ENCODE measurements at places on chromosomes 6 and 20. TPM values are rescaled to one million over a fixed set of nuclear protein-coding genes. Genes with fewer than 3 reads are reported as not detected.
A peak's percentile ranks its signal among the peaks of the same experiment; 100 is the strongest.

Gene SPDEF
- total RNA-seq = not detected

Gene BPIFB1
- total RNA-seq = not detected

Gene C4B
- 333 TPM for total RNA-seq

Gene FHL5
- 38.0 TPM for total RNA-seq

Gene BPIFB2
- not detected for total RNA-seq

Gene CRIP3
- 12.7 TPM for total RNA-seq

DNA sequence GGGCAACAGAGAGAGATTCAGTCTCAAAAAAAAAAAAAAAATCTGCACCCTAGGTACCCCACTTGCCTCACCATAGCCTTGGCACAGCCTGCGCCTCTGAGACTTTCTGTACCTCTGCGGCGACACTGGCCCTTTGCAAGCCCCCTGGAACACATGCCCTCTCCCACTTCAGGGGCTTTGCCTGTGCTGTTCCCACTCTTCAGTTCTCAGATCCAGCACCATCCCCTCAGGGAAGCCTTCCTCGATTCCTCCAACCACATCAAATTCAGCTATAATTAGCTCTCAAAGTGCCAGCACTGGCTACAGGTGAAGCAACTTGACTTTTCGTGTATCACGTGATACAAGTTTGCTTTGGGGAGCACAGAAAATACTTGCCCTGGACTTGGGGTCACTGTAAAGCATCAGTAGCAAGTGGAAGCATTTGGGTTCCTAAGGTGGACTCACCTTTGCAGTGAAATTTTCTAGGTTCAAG is 2.1 kb upstream of the UBE2V1 start:
- DNase-seq = no peak

DNA sequence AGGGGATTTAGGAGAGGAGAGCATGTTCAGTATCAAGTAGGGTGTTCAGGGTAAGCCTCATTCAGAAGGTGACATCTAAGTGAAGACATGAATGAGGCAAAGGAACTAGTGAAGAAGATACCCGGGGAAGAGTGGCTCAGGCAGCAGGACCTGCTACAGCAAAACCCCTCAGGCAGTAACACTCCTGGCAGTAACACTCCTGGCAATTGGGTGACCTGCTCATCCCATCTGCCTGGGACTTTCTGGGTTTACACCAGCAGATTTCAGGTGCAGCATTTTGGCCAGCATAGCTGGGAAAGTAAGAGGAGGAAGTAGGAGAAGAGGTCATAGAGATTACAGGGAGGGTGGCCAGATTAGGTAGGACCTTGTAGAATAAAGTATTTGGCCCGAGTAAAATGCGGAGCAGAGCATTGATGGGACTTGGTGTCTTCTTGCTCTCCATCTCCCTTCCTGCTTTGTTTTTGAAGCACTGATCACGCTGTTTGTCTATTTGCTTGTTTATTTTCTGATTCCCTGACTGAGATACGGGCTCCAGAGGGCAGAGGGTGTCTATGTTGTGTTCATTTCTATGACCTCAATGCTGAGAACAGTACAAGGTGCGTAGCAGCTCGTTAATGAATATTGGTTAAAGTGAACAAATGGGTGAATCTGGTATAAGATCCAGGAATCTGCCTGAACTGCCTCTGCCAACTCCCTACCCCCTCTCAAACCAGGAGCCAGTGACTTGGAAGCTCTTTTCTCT is 88.3 kb downstream of the IYD start:
- DNase-seq = no peak

DNA sequence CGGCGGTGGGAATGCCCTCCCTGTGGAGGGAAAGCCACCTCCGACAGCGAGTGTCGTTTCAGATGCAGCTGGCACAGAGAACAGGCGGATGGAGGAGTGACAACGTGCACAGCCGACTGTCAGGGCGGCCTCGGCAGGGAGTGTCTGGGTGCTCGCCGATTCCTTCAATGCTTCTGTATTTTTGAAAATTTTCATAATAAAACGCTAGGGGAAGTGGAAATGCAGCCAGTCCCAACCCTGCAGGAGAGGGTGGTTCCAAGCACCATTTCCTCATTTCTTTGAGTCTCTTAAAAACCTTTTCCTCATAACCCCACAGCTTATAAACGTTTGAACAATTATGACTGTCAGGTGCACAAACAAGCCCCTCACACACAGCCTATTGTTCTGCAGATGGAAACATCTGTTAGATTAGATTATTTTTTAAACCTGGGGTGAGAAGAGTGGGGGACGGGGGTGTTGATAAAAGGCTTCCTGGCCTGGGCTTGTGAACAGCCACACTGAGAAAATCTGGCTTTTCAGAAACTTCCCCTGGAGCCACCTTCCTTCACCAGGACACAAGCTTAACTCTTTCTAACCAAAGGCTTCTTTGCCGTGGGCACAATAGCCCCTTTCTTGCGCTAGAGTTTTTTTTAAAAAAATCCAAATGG is 228.9 kb downstream of the ANKRD60 start:
- peak; percentile 23 for DNase-seq

DNA sequence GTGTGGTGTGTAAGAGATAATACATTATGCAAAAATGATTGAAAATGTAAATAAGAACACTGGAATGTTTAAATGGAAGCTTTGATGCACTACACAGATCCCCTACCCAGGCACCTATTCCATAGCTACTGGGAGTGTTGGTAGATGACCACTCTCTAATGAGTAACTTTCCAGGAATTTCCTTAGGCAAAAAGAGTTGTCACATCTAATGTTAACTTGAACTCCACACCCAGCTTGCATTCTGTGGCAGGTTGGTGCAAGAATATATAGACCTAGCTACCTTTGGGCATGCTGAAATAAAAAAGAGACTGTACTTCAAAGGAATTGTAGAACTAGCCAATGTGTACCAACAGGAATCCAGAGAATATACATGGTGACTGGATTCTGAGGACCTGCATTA is 1254.2 kb upstream of the EYS start:
- DNase-seq = no peak

GRCh38 chr20:33015114-33015484 is 7.6 kb downstream of the BPIFB2 start:
- no peak for DNase-seq

DNA sequence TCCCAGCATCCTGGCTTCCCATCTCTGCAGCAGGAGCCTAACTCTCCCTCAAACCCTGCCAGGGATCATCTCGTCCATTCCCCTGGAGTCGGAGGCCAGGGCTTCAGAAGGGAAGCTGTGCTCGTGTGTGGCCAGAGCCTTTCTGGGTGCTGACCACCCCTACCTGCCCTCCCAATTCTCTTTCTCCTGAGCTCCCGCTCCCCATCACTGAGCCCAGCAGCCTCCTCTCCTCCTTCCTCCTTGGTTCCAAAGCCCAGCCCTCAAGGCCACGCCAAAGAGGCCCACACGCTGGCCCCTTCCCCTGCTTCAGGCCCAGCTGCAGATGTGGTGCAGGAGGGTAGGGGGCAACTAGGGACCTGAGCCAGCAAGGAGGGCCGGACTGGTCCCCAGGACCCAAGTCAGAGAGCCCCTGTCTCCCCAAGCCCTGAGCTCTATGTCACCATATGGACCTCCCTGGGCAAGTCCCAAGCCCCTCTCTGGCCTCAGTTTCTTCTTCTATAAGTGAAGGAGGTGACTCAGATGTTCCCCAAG is 1.3 kb downstream of the FAM83C start:
- no peak for DNase-seq

DNA sequence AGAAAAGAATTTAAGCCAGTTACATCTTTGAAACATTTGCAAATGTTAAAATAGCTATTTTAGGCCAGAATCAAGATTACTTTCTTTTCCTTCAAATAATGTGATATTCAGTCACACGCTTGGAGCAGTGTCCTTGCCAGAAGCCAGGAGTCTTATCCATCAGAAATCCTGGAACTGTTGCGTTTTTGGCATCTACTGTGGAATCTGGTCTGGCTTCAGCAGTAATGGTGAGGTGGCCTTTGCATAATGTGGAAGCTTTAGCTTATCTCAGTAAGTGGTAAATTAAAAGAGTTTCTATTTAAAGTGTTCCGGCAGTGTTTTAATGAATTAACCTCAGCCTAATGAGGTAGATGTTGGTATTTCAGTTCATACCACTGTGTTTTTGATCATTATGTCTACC is 97.6 kb downstream of the FIG4 start:
- DNase-seq = no peak

DNA sequence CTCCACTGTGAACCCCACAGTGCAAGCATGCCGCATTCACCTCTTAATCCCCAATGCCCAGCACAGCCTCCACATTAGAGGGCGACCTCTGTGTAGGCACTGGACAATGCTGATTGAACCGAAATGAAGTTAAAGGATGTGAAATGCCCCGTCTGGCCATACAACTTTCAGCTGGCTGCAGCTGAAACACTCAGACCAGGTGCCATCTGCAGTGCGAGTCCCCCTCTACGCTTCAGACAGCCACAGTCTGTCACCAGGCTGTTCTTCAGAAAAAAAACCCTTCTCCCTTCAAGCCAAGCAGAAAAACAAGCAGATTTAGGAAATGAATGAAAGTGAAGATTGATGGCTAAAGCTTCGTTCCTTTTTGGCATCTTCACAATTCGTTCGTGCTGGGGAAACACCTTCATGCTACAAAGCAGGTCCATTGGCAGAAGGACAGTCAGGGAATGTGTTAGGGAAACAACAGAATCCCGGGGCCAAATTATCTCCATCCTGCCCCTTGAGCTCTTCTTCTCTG is 44.7 kb downstream of the TNFAIP3 start:
- DNase-seq = no peak

- DNase-seq = no peak
Measured at GRCh38 chr6:52162940-52163908, 23.0 kb upstream of the IL17A start.

GRCh38 chr6:79985128-79985527 is 19.3 kb upstream of the TTK start:
- no peak for DNase-seq

GRCh38 chr6:44737341-44737740 is 349.8 kb downstream of the CDC5L start:
- DNase-seq = no peak

DNA sequence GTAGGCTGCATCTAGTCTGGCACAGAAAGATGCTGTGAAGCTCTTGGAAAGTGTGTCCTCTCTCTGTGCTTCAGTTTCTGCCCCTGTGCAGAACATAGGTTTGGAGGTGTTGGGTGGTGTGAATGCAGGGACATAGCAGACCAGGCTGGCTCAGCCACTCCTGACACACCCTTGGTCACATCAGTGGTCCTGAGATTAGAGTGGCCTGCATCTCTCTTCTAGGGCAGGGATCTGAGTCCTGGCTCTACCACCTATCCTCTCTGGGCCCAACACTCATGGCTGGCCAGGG is 10.1 kb upstream of the TLDC2 start:
- DNase-seq = no peak

DNA sequence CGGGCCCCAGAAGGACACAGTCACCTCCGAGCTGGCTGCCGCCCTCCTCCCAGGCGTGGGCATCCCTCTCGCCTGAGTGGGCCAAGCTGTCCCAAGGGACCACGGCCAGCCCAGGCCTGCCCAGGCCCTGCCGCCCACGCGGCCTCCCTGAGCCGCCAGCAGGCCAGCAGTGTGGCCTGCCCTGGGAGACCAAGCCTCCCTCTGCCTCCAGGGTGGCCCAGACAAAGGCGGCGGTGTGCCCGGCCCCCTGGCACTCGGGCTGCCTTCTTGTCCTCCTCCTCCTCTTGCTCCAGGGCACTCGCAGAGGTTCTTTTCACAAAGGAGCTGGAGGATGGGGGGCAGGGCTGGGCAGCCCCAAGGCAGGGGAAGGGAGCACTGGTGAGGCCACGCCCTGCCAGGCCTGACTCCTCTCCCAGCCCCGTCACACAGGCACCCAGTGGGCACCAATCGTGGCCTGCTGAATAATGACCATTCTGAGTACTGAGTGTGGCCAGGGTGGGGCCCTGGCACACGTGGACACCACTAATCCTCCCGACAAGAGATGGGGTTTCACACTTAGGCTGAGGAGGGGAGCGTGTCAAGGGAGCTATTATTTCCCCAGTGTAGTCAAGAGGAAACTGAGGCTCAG is 25.3 kb downstream of the NOL4L start:
- DNase-seq = no peak

DNA sequence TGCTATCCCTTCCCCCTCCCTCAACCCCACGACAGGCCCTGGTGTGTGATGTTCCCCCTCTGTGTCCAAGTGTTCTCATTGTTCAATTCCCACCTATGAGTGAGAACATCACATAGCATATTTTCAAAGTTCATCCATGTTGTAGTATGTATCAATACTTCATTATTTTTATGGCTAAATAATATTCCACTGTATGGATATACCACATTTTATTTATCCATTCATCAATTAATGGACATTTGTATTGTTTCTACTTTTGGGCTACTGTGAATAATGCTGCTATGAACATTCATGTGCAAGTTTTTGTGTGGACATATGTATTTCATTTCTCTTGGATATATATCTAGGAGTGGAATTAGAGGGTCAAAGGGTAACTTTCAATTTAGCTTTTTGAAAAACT is 58.7 kb upstream of the ARMC2 start:
- no peak for DNase-seq

- no peak for DNase-seq
Measured at GRCh38 chr20:37347891-37348791, 2.2 kb downstream of the SRC start.

- DNase-seq = no peak
Measured at GRCh38 chr6:7053125-7053774, 54.5 kb upstream of the RREB1 start.

GRCh38 chr6:138287144-138287955 is 69.1 kb upstream of the PBOV1 start:
- DNase-seq = no peak

All from tibial nerve (tissue), 4 donors.